CD4-positive, alpha-beta T cell (primary cell): ENCODE measurements at places on chromosomes 1 and 21.

DNA sequence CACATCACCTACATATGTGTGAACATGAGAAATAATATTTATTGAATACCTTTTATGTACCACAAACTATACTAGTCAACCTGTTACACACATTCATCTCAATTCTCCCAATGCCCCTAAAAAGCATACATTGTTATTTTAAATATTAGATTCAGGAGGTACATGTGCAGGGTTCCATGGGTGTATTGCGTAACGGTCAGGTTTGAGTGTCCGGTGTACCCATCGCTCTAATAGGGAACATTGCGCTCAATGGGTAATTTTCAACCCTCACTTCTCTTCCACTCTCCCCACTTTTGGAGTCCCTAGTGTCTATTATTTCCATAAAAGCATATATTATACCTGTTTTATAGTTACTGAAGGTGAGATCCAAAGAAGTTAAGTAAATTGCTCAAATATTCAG lies 82.0 kb downstream of the IFI44 start:
- DNase-seq = no peak

DNA sequence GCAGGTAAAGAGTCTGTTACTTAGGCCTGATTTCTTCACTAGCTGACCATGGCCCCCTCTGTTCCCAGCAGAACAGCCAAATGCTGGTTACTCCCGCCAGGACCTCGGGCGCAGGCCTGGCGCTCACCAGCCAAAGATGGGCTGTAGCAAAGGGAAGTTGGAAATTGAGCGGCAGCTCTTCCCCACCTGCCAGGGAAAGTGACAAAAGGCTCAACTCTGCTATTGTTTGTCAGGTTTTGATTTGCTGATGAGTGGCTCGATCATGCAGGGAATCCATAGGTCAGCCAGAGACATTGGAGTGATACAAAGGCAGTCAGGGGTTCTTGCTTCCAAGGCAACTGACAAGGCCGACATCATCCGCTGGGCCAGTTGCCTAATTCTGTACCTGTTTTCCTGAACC lies 120.1 kb downstream of the ASTN1 start:
- DNase-seq = no peak

DNA sequence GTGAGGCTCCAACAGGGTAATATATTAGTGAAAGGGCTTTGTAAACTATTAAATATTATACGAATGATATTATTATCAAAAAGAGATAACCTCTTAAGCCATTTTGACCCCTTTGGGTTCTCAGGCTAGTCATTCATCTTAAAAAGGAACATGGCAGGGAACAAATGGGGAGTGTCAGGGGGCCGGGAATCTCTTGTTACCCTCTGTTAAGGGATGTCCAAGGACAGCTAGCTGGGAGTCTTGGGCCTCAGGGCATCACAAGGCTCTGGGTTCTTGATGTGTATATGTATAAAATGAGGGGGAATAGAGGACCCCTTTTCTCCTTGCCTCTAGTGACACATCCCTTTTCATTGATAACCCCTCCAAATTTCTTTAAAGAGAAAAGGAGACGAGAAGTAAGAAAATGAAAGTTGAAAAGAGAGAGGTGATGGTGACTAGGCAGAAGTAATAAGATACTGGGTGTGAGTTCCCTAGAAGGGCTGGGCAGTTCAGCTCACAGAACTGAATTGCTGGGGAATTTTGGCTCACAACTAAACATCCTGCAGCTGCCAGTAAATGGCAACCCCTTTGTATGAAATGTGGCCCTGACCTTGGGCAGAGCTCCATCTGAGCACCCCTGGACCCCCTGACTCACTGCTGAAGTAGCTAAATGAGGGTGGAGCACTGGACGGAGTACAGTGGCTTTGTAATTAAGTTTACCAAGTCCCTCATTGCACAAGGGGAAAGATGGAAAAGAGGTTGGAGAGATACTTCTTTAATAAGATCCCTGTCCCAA lies 20.0 kb upstream of the ZNF326 start:
- DNase-seq = no peak

GRCh38 chr21:32547018-32547417 lies 38.3 kb downstream of the TCP10L start:
- no peak for DNase-seq

DNA sequence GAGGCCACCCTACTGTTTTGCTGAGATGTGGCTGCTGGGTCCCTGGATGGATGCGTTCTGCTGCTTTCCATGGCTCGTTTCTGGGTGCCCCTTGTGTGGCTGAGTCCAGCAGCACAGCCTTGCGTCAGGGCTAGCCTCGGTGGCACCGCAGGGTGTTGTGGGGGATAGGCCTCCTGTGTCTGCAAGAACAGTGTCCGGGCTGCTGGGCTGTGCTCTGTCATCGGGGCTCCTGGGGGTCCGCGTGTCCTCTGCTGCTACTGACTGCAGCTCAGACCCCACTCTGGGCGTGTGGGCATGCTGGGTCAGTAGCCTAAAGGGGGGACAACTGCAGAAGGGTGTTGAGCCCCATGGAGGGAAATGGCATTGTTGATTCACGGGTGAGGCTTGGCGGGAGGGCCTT lies 4.9 kb downstream of the RRP1 start:
- DNase-seq = no peak

GRCh38 chr1:19250629-19251304 lies 557 bp downstream of the EMC1 start:
- DNase-seq = no peak

GRCh38 chr1:228748431-228748830 lies 13.2 kb downstream of the RHOU start:
- DNase-seq = no peak

- peak; percentile 5 for DNase-seq
These were observed 190.1 kb downstream of the HIVEP3 start for GRCh38 chr1:41728403-41729202.

DNA sequence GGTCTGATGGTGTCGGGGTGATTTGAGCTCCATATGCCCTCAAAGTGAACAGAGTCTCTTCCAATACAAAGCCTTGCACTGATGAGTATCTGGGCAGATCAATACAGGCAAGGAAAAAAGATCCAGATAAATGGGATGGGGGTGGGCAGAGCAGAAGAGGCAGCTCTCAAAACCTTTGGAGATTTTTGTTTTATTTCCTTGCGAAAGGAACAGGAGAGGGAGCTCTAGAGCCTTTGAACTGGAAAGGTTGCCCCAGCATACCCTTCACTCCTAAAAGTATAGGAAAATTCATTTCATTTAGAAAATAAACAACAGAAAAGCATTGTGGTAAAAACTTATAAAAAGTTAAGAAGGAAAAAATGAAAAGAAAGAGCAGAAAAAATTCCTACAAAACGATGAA lies 31.4 kb upstream of the OLIG2 start:
- DNase-seq = no peak

- peak; percentile 24 for DNase-seq
These were observed 526 bp upstream of the SLC25A24 start for GRCh38 chr1:108200687-108201051.

GRCh38 chr1:66140072-66140471 lies 347.4 kb downstream of the PDE4B start:
- no peak for DNase-seq

- no peak for DNase-seq
These were observed 19.3 kb upstream of the OPRD1 start for GRCh38 chr1:28792644-28793121.

DNA sequence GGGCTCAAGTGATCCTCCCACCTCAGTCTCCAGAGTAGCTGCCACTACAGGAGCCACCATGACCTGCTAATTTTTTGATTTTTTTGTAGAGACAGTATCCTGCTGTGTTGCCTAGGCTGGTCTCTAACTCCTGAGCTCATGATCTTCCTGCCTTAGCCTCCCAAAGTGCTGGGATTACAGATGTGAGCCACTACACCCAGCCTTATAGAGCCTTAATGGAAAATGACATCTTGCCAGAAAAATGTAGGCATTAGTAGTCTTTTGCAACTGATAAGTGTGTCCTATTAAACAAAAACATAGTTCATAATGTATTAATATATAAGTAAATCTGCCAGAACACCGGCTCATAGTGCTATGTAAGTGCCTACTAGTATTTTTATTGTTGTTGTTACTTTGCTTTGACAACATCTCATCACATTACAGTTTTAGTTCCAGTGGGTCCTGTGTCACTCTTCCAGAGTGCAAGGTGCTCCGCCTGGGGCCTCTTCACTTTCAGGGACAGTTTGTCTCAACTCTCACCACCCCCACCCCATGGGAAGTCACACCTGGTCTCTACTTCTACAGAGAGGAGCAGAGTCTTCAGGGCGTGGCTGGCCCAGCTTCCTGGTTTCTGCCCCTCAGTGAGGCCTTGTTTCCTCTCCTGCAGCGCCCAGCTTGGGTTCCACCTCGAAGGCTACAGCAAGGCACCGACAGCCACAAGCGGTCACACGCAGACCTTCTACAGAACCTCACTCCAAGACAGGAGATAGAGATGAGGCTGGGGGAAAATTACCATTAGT lies 30.1 kb downstream of the RHOU start:
- DNase-seq = no peak

DNA sequence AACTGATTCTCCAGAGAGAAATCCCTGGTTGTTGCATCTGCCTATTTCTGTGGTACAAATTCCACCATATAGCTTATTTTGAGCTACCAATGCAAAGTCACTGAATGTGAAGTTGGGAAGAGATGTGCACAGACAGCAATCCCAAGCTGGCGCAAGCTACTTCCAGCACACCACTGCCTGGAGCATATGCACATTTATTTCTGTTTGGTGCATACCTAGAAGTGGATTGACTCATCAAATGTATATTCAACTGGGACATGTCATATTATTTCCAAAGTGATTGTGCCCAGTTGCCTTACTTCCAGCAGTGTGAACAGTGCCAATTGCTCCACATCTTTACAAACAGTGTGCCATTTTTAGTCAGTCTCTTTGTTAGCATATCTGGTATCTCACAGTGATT lies 58.2 kb upstream of the PLD5 start:
- no peak for DNase-seq

DNA sequence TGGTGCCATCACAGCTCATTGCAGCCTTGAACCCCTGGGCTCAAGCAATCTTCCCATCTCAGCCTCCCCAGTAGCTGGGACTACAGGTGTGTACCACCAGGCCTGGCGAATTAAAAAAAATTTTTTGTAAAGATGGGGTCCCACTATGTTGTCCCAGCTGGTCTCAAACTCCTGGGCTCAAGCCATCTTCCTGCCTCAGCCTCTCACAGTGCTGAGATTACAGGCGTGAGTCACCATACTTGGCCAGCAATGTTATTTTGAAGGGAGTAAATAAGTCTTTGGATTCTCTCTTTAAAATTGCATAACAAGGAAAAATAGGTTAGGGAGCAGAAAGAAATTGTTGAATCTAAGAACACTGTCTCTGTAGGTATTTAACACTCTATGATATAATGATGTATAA lies 111.3 kb downstream of the RPS6KC1 start:
- DNase-seq = no peak

DNA sequence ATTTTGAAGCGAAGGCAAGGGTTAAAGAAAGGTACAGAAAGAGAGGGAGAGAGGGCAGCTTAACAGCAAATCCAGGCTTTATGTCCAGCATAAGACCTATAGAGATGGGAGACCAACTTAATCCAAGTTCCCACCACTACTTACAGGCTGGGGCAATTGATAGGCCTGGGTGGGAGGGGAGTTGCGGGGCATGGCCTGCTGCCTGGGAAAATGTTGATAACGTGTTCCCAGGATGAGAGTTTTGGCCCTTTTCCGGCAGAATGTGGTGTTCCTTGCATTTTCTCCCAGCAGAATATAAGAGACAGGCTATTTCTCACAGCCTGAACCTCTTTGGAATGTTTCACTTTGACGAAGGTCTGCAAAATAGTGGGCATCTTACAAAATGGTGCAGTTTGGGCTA lies 34.9 kb upstream of the PLA2G5 start:
- no peak for DNase-seq

- no peak for DNase-seq
These were observed 25.6 kb upstream of the PLA2G2E start for GRCh38 chr1:19949016-19949415.

GRCh38 chr1:219703368-219703639 lies 90.4 kb upstream of the ZC3H11B start:
- DNase-seq = no peak

- no peak for DNase-seq
These were observed 19.2 kb upstream of the PKP1 start for GRCh38 chr1:201264072-201264471.

DNA sequence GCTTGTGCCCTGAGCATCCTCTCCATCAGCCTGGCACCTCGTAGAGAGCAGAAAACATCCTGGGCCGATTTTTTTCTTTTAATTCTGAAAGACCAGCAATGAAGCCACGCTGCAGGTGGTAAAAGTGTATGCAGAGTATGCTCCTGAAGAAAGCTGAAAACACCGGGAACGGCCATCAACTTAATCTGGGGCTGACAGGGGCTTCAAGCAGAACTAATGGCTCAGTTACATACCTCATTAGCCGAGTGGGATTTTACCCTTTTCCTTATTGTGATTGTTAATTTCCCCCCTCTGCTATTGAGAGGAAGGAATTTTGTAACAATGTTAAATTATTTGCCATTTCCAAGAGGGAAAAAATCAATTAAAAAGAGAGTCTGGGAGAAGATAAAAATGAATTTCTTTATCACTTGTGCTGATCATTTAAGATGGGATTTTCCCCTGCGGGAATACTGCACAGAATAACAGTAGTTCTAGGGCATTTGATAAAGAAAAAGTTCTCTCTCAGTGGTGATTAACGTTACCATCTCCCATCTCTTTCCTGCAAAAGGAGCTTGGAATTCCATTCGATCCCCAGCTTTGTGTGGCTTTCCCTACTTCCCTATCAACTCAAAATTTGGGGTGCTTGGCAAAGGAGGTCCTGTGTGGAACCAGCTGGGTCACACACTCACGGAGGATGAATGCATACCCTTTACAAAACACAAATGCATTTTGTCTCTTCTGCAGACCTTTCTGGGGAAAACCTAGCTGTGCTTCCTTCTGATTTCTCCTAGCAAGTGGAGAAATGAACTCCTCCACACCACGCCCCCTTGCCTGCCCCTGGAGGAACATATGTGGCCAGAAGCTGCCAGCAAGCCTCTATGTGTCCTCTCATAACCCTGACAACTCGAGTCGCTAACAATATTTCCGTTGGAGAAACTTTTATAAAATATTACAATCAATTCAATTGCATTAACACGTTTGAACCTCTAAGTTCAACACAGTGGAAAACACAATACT lies 70.9 kb downstream of the RRAGC start:
- no peak for DNase-seq

- DNase-seq = no peak
These were observed 2.1 kb downstream of the FHAD1 start for GRCh38 chr1:15249081-15249480.

- DNase-seq = no peak
These were observed 14.1 kb upstream of the ZNF436 start for GRCh38 chr1:23383577-23384311.

GRCh38 chr21:33753886-33754285 lies 111.6 kb downstream of the ITSN1 start:
- DNase-seq = no peak

DNA sequence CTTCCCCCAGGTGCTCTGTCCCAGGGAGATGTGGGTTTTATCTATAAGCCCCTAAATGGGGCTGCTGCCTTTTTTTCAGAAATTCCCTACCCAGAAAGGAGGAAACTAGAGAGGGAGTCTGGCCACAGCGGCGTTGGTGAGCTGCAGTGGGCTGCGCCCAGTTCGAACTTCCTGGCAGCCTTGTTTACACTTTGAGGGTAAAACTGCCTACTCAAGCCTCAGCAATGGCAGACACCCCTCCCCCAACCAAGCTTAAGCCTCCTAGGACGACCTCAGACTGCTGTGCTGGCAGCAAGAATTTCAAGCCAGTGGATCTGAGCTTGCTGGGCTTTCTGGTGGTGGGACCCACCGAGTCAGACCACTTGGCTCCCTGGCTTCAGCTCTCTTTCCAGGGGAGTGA lies 46.2 kb upstream of the PAPPA2 start:
- no peak for DNase-seq
